Hematopoietic multipotent progenitor cell treated with erythropoietin and hydrocortisone succinate and interleukin-3 and kit ligand, for 6 days (in vitro differentiated cells): ENCODE measurements at places on chromosomes 7 and 10.

GRCh38 chr10:131578472-131578970 is 267.0 kb upstream of the TCERG1L start:
- no peak for DNase-seq

DNA sequence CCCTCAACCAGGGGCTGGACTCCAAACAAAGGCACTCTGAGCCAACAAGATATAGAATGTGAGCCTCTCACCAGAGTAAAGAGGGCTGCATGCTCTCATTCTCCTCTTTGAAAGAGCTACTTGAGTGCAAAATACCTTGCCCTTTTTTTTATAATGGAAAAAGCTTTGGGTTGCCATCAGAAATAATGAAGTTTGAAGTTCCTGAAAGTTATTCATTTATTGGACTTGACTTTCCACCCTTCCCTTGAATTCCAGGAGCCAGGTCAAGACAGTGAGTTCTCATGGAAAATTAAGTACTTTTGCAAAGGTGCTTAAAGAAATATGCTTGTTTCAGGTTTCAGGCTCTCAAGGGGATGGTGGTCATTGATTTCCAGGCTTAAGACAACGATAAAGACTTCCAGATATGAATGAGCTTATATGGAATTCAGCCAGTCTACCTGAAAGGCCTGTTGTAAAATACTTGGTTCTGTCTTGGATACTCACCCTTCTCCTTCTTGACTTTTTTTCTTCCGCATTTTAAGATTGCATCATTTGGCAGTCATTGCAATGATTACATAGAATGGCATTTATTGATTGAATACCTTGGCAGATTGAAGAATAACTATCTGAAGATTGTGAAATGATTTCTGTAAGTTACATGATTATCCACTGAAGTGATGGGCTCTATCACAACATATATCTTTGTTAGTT is 696.4 kb downstream of the INHBA start:
- no peak for DNase-seq

DNA sequence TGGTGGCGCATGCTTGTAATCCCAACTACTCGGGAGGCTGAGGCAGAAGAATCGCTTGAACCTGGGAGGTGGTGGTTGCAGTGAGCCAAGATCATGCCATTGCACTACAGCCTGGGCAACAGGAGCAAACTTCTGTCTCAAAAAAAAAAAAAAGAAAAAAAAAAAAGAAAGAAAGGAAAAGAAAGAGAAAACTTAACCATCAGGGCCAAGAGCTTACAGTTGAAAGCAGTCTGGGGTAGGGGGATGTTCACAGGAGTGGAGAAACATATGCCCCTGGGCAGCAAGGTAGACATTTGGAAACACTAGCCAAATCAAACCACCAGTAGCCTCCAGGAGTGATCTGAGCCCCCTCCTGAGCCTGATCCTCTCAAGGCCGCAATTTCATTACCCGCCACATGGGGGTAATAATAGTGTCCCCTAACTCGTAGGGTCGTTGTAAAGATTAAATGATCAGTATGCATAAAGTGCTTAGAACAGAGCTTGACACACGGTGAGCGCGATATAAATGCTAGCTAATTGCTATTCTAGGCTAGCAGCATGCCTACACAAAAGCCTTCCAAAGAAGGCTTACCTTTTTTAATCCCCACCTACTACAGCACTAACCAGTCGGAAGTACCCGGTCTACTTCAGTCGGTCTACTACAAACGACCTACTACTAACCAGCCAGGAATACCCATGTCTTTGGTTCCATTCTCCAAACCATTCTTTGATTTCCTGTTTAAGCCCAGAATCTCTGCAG is 274.3 kb upstream of the NEBL start:
- DNase-seq = peak; percentile 25

DNA sequence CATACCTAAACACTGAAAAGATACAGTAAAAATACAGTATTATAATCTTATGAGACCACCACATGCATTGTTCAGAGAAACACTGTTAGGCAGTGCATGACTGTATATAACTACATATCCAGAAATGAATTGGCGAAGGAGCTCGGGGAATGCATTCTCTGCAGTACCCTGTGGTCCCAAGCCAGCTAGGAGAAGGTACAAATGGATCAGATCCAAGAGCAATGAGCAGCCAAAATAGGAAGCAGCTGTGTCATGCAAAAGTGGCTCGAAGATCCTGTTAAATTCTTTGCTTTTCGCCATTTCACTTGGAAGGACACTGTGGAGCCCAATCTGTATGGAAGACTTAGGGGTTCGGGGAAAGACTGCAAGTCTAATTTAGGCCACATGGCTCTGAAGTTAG is 334.8 kb downstream of the TNS3 start:
- no peak for DNase-seq
